CD4-positive, alpha-beta T cell treated with Interleukin-15 for 1 hour (primary cell): ENCODE measurements at places on chromosomes 1 and 21.

GRCh38 chr1:26542771-26543451 is 13.3 kb downstream of the RPS6KA1 start:
- DNase-seq = peak; percentile 64

GRCh38 chr1:47983691-47984090 is 13.5 kb downstream of the TRABD2B start:
- no peak for DNase-seq

- DNase-seq = no peak
These were observed 46.1 kb upstream of the C1orf174 start for GRCh38 chr1:3945916-3946840.

DNA sequence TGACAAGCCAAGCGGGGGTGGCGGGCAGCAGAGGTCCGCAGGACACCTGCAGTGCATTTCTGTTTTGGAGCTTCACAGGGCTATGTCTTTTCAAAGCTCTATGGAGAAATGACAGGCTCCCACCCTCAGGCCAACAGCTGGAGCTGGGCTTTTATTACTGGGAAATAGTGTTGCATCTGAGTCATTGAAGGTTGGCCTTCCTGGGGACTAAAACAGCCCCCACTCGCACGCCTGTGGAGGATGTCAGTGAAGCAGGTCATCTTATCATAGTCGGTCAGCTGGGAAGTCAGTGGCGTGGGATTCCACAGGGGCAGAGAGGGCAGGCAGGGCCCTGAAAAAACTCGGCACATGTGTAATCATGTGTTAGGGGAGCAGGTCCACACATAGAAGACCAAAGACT is 55.3 kb downstream of the NTPCR start:
- DNase-seq = no peak

GRCh38 chr1:184031409-184032107 is 6.0 kb downstream of the COLGALT2 start:
- no peak for DNase-seq

GRCh38 chr1:85199667-85200462 is 951 bp downstream of the SYDE2 start:
- DNase-seq = no peak

DNA sequence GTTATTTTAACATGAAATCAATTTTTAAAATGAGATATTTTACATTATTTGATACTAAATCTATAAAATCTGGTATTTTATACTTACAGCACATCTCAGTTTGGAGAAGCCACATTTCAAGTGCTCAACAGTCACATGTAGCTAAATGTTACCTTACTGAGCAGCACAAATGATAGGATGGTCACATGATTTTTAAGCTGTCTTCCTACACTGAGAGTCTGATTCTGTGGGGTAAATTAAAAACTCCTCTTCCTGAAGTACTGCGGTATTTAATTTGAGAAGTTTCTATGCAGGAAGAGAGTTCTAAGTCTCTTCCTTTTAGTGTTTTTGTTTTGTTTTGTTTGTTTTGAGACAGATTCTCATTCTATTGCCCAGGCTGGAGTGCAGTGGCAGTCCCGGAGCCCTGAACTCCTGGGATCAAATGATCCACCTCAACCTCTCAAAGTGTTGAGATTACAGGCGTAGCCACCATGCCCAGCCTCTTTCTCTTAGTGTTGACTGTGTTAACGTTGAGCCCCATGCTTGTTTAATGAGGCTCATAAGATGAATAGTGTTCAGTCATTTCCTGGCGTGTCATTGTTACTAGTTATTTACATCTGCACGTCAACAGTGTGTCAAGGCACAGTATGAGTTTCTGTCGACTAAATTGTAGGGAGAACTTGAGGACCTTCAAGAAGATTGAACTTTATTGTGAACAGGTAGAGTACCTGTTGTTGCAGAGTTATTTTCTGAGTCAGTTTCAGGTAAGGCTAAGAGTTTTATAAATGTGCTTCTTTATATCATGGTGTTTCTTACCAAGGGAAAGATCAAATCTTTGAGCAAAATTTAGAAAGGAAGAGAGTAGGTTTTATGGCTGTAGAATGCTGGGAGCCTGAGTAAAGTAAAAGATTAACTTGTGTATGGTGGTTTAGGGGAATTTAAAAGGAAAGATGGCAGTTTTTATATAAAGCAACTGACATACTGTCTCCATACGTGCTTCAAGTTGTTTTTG is 3.3 kb downstream of the CNST start:
- peak; percentile 24 for DNase-seq

DNA sequence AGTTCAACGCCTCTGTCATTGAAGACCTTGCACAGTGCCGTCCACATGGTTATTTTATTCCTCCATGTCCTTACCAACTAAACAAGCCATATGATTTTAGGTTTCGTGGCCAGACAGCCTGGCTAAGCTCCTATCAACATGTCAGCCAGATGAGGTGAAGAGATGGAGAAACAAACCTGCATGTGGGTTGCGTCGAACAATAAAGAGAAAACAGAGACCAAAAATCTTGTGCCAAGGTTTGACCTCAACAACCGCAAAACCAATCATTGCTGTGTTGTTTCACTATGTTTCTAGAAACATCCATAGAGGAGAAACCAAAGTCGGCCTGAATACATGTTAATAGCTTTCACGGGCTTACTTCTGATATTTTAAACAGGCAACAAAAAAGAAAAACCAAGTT is 544.6 kb downstream of the SMYD3 start:
- no peak for DNase-seq

DNA sequence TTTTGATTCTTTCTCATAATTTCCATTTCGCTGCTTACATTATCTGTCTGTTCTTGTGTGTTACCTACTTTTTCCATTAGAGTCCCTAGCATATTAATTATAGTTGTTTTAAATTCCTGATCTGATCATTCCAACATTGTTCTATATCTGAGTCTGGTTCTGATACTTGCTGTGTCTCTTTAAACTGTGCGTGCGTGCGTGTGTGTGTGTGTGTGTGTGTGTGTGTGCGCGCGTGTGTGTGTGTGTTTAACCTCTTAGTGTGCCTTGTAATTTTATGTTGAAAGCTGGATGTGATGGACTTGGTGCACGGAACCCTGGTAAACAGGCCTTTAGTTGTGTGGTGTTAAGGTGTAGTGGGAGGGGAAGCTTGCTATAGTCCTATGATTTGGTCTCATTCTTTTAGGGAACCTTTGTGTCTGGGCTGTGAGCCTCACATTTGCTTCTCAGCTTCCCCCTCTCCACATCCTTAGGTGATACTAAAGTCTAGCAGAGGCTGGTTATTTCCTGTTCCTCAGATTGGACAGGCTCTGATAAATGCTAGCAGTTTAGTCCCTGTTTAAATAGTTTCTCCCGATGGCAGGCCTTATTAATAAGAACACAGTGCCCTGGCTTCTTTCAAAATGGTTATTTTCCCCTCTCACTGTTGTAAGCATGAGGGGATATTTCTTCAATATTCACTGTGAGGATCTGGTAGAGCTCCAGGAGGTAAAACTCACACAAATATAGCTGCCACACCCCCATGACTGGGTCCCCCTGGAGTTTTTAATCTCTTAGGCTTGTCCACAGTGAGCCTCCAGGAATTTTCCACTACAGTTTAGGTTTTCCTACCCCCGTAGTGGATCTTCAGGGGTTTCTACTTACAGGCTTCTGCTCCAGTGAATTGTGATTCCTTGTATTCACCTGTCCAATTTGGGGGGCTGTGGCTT is 118.3 kb downstream of the GALNT2 start:
- no peak for DNase-seq

DNA sequence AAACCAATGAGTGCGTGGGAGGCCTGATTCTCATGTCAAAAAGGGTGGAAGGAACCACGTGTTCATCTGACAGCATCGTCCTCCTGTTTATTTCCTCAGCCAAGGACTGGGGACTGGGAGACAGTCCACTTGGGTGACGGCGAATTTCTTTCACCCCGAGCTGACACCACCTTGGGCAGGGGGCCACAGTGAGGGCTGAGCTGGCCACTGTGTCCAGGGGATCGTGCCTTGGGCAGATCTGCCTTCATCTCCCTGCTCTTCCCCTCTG is 122.1 kb downstream of the SIM2 start:
- DNase-seq = no peak

DNA sequence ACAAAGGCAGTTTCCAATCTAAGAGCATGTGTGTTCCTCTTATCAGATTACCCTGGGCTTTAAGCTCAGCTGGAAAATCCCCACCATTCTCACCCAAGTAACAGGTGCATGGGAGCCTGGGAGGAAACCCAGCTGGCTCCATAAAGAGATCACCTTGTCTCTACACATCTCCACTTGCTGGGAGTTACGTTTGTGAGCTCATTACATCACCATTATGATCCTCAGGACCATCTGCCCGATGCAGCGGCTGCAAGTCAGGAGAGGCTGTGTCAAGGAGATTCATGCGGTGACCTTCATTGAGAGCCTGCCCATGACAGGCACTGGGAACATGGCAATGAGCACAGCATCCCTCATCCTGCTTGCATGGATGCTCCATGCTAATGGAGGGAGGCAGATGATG is 618.0 kb downstream of the NPHP4 start:
- DNase-seq = no peak

DNA sequence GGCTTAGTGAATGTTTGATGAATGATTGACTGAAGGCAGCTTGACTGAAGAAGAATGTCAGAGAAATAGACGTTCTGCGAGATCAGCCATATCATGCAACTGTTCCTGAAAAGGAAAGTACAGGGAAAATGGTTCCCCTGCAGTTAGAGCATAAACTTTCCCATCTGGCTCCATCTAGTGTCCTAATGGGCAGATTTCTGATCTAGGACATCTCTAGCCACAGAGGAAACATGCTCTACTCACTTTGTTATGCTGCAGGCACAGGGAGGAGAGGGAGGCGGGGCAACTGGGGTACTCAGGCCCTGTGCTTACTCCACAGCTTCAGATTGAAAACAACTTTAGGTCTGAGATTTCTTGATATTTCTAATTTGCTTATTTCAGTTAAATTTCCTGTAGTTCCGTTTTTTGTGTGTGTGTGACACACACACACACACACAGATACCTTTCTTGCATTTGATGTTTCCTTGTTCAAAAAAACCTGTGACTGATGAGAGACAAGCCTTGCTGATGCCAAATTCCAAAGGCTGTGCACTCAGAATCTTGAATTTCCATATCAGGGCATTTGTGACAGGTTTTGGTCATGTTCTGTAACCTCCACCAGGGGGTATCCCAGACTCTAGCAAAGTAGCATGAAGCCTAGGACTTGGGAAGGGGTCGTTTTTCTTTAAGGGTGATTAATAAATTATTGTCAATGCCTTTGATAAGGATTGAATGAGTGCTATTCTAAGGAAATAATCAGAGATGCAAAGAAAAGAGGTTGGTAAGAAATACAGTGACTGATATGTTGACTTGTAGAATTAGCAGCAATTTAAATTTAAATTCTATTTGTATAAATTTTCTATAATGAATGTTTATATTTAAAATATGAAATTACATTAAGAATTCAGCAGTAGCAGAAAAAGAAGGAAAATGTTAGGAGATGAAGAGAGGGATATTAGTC is 139.7 kb upstream of the BEND5 start:
- no peak for DNase-seq

DNA sequence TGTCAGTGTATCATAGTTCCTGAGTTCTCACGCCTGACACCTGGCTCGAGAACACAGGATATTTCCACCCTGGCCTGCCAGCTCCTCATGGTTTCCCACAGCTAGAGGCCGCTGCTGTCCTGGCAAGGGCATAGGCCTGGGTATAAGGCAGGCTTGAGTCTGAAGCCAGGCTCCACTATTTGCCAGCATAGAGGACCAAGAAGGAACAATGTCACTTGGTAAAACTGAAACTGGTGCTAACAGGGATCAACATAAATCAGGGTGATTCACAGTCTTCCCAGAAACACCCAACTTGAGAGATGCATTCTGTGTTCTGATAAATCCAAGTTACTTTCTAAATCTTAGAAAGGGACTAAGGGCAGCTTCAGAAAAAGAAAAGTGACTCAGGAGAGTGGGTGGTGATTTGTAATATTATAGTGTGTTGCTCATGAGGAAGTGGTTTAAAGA is 6.9 kb upstream of the S100A2 start:
- peak; percentile 66 for DNase-seq

- DNase-seq = no peak
These were observed 2.0 kb downstream of the C1orf116 start for GRCh38 chr1:207030522-207031009.

- no peak for DNase-seq
These were observed 20.5 kb downstream of the PLEKHM2 start for GRCh38 chr1:15704526-15705183.

GRCh38 chr1:111952125-111952657 is 37.3 kb downstream of the KCND3 start:
- DNase-seq = no peak

DNA sequence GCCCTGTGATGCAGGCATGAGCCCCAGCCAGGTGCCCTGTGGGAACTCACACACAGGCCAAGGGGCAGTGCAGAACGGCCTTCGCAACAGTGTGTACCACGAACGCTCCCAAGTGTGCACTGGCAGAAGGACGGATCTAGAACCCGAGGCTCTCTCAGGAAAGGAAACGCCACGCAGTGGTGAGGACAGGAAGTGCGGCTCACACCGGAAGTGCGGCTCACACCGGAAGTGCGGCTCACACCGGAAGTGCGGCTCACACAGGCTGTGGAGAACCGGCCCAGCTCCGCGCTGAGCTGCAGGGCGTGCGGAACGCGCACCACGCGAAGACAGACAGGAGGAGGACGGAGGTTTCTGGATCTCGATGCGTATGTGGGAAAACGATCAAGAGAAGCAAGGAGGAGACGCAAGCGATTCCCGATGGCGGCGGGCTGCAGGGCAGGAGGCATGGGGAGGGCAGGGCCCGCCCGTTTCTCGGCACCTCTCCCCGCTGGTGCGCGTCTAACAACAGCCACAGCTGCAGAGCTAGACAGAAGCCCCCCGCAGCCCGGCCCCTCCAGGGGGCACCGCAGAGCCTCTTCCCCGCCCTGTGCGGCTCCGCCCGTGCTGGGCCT is 35.9 kb upstream of the TMEM52 start:
- no peak for DNase-seq

DNA sequence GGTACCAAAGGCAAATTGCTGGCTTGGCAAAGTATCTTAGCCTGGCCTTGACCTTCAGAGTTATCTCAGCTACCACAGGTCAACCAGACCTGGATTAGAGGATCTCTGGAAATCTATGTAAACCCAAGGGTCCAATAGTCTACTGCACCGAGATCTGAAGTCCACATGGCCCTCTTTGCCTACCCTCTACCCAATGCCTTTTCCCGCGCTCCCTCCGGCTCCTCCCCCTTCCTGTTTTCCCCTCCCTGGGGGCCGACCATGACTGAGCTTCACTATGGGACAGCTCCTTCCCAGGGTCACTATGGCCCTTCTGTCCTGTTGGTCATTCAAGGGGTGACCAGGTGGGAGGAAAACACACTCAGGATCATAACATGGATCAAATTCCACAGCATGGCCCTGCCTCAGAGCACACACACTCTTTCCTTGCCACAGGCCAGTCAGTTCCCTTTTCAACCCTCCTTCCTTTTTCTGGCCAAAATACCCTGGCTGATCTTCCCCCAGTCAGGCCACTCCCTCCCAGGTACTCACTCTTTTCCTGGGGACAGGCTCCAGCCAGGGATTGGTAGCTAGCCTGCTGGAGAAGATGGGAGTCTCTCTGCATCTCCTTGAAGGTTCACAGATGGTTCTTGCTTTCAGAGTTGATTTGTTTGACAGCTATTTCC is 19.1 kb upstream of the TMEM183A start:
- no peak for DNase-seq

- no peak for DNase-seq
These were observed 3.8 kb downstream of the ATP8B2 start for GRCh38 chr1:154329152-154329521.
